ENCODE measurements at places on chromosomes 6 and 20.

DNA sequence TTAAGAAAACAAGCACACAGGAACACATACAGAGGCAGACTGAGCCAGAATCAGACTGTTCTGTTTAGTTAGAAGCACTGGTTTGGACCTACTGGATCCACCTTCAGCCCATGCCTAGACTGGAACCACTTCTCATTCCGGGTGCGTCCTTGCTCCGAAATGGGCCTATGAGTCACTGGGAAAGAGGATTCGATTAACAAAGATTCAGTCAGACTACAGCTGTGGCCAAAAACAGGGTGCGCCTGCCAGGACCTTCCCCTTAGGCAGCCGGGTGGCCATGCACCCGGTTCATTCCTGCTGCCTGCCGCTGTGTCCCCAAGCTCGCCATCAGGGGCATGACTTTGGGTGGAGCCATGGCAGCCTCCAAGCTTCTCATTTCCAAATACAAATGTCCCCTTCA lies 14.5 kb upstream of the KCNK5 start:
- no peak for DNase-seq

DNA sequence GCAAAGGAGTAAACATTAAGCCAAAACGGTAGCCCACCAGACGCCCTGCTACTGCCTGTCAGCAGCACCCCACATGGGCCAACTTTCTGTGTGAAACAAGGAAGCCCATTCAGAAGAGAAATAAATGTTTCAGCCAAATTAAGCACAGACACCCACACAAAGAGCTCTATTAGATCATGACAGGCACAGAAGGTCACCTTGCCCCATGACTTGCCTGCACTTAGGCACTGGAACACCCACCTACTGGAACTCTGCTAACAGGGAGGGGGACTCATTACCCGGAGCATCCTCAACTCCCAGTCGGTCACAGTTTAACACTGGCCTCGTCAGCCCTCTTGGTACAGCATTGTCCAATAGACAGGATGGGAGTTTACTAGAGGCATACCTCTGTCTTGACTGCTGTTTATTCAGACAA lies 31.8 kb downstream of the GFOD1 start:
- no peak for DNase-seq

GRCh38 chr20:8089668-8090067 lies 42.4 kb upstream of the PLCB1 start:
- DNase-seq = no peak

DNA sequence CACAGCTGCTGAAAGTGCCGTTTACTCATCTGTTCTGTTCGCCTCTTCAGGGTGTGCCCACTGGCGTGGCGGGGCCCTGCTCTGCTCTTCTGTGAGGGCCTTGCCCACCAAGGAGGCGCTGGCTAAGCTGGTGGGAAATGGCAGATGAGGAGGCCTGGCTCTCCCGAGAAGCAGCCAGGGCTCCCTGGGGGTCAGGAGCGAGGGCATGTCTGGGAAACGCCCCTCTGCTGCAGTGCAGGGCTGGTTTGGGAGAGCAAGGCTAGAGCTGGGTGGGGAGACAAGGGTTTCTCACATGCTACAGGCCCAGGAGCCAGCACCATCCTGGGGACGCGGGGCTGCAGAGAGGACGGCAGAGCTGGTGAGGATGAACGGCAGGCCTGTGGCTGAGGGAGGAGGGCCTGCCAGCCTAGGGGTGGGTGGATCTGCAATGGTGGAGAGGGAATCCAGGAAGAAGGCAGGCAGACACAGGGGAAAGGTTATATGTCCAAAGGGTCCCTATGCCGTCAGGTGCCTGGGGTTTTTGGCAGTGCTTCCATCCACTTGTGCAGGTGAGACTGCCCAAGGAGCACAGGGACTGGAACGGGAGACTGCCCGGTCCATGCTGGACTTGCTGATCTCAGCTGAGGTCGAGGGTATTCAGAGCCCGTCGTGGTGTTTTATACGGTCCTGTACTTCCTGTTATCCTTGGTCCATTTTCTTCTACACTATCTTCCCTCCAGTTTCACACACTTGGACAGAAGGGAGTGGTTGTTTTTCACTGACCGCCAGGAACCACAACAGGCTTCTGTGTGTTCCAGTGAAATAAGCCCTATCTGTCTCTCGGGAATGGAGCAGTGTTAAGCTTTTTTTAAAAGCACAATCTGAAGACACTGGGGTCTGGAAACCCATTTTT lies 119.2 kb downstream of the SYCP2 start:
- no peak for DNase-seq

GRCh38 chr6:151862461-151862860 lies 55.0 kb downstream of the ESR1 start:
- no peak for DNase-seq

DNA sequence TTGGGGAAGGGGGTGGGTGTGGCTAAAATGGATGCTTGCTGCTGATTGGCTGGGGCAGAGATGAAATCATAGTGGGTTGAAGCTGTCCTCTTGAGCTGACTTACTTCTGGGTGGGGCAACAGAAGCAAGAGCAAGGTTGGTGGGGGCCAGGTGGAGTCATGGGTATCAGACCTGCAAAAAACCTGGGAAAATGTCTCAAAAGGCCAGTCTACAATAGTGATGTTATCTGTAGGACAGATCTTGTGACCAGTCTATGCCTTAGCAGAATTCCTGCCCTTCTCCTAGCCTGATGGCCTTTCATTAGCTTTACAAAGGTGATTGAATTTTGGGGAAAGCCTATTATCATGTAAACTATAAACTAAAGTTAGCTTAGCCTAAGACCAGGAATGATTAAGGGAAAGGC lies 945.7 kb downstream of the KIF16B start:
- no peak for DNase-seq

DNA sequence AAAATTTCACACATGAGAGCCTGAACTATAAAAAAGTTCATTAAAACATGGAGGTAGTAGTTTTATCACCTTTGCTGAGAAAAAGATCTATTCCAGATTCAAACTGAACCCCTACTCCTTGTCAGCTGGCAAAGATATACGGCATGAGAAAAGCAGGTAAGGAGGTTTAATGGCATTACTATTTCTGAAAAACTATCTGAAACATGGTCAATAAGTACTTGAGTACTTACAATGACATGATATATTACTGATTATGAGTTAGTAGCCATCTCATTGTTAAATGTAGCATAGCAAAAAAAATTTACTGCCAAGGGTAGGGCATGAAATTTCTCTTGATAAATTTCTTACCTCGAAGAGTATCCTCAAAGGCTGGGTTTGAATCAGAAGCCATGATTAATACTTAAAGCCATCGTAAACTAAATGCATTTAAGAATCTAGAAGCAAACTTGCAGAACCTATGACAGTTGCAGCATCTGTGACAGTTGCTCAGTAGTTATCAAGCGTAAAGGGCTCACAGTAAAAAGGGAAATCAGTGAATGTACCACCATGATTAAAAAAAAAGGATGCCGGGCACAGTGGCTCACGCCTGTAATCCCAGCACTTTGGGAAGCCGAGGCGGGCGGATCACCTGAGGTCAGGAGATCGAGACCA lies 8.7 kb downstream of the SLC17A5 start:
- no peak for DNase-seq

DNA sequence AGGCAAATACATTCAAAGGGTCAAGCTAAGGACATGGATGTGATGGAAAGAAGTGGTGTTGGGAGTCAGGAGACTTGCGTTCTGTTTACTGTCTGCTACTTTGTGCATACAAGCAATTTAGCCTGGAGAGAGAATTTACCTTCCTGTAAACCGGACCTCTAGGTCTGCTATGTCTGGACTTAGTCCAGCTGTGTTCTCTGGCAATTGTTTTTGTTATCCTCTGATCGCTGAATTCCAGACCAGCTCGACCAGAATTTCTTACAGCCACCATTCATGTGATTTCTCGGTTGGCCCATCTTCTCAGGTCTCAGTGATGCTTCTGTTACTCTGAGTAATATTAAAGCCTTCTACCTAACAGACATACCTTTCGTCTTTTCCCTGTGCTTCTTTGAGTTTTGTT lies 75.2 kb downstream of the LRRC1 start:
- no peak for DNase-seq

DNA sequence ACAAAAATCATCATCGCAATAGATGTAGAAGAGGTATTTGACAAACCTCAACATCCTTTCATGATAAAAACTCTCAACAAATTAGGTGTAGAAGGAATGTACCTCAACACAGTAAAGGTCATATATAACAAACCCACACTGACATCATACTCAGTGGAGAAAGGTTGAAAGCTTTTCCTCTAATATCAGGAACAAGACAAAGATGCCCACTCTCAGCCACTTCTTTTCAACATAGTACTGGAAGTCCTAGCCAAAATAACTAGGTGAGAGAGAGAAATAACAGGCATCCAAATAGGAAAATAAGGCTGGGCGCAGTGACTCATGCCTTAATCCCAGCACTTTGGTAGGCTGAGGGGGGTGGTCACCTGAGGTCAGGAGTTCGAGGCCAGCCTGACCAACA lies 95.8 kb downstream of the ZDHHC14 start:
- no peak for DNase-seq

- no peak for DNase-seq
Measured at GRCh38 chr20:9985773-9986172, 49.0 kb upstream of the ANKEF1 start.

DNA sequence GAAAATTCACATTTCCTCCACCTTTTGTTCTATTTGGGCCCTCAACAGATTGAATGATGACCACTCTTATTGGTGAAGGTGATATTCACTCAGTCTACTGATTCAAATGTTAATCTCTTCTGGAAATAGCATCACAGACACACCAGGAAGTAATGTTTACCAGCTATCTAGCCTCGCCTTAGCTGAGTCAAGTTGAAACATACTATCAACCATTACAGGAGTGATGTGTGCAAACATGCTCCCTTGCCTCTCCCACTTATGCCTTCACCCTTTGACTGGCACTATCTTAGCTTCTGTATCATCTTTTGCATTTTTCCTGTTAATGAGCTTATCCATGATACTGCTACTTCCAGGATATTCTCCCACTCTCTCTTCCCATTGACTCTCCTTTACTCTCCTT lies 191.9 kb downstream of the CENPW start:
- no peak for DNase-seq

- no peak for DNase-seq
Measured at GRCh38 chr6:28315628-28316027, 20.3 kb downstream of the ZSCAN31 start.

- DNase-seq = no peak
Measured at GRCh38 chr6:125019918-125020317, 57.7 kb downstream of the RNF217 start.

DNA sequence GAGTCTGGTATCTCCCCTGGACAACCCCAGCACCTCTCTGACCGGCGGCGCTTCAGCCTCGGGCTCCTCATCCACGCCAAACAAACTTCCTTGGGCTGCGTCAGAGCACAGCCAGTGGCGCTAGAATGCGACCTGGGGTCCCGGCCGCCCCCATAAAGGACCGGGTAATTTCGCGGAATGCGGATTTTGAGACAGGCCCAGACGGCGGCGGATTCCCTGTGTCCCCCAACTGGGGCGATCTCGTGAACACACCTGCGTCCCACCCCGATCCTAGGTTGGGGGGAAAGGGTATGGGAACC lies 1.6 kb downstream of the FOXP4 start:
- no peak for DNase-seq

- no peak for DNase-seq
Measured at GRCh38 chr6:158625881-158626305, 18.6 kb downstream of the DYNLT1 start.

DNA sequence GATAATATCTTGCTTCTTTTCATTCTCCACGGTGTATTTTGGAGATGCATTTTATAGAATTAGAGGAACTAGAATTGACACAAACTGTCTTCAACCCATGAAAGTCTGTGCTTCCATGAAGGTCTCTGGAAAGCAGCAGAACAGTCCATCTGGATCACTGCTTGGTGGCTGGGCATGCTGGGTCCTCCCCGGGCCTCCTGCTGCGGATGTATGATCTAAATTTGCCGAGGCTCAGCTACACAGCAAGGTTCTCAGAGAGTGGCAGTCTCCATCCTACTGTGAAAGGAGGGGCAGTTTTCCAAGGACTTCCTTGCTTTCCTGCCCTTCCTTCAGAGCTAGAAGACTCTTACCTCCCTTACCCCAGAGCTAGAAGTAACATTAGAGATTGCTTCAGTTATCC lies 15.1 kb downstream of the PKIG start:
- no peak for DNase-seq

- DNase-seq = no peak
Measured at GRCh38 chr6:45072673-45073072, 255.5 kb upstream of the RUNX2 start.
